ENCODE measurements at places on chromosomes 11 and 22.

DNA sequence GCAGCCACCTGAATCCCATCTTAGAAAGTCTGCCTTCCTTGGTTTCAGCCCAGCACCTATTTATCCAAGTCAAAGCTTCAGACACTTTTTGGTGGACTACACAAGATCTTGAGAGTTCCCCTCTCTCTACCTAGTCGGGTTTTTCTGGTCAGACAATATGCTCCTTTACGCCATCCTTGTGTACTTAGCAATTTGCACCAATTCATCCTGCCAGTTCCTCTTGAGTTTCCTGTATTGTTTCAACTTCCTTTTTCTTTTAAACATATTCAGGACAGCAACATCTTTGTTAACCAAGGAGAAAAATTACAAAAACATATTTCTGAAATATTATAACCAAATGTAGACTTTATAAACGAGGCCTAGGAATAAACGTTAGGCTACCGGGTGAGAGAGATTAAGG lies 368.2 kb upstream of the CADM1 start:
- peak; percentile 24 for DNase-seq

- no peak for DNase-seq
Observed at GRCh38 chr11:44247508-44247907, 62.4 kb downstream of the ALX4 start.

DNA sequence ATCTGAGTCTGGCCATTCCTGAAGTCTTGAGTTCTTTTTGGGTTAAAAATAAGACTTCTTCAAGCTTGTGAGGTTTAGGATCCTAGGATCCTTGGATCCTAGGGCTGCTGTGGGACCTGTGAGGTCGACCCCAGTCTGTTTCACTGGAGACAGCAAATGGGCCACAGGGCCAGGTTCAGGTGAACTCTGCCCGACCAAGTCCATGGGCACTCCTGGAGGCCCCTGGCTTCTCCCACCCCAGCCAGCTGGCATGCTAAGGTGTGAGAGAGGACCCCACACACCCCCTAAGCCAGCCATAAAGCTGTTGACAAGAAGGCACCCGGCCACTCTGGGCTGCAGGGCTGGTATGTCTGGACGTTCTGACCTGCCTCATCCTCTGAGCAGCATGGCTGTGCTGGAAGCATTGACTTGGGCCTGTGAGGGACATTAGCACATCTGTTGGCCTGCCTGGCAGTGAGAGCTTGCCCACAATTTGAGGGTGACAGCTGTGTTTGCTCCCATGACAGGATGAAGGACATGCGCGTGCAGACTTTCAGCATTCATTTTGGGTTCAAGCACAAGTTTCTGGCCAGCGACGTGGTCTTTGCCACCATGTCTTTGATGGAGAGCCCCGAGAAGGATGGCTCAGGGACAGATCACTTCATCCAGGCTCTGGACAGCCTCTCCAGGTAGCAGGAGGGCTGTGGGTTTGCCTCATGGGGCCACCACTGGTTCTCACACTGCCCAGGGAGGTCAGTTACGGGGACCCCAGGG lies 16.0 kb downstream of the CLDN5 start:
- no peak for DNase-seq

DNA sequence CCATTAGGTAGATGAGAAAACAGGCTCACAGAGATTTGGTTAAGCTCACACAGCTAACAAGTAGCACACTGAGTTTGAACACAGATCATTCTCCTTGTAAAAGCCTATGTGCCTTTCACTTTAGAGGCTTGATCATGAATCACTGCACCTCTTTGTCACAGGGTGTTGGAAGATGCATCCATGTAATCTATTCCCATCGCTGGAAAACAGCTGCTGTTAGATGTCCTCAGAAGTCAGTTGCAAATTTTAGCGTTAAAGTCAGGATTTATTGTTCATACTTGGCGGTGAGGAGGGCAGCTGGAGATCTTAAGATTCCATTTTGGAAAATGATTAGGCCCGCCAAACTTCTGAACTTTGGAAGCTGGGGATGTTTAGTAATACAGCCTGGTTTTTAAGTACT lies 2.6 kb downstream of the CNTF start:
- no peak for DNase-seq
